Heart right ventricle (tissue), 16 donors: ENCODE measurements at places on chromosomes 3 and 15. TPM values are rescaled to one million over a fixed set of nuclear protein-coding genes. Genes with fewer than 3 reads are reported as not detected.

C3orf22 gene
- not detected for polyA plus RNA-seq

CHST13 gene
- 0.12 TPM for polyA plus RNA-seq

ANKRD63 gene
- not detected for polyA plus RNA-seq

C15orf62 gene
- 0.15 TPM for polyA plus RNA-seq

DNA sequence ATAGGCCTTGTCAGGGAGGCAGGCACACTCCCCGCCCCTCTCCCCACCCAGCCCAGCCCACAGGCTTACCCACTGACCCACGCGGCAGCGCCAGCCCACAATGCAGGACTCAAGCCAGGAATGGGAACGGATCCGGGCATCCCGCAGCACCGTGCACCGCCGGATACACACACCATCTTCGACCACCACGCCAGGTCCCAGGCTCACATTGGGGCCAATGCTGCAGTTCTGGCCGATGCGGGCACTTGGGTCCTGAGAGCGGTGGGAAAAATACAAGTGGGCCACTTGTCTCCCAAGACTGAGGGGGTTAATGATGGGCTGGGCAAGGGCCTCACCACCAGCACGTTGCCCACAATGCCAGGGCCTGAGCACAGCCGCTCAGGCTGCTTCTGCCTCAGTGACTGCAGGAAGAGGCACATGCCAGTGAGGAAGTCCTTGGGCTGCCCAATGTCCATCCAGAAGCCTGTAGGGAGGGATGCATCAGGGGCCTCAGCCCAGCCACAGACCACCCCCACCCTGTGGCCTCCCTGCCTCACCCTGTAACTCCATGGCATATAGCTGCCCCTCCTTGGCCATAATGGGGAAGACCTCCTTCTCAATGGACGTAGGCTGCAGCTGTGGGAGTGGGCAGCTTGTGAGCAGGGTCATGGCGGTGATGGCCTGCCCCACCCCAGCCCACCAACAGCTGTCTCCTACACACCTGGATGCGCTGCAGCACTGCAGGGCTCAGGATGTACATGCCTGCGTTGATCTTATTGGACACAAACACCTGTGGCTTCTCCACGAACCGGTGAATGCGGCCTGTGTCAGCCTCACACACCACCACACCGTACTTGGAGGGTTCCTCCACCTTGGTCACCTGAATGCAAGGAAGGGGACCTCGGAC, 1.6 kb downstream of the GMPPB start:
- peak overlapping the region; percentile 100 for H3K4me3 ChIP-seq
- H3K27ac ChIP-seq: no peak overlapping the region
- peaks cover 18% of the 10 kb centered on the region for H3K4me1 ChIP-seq
- DNase-seq: no peak

GNB4 gene
- polyA plus RNA-seq: 8.3 TPM

- no peaks in the 10 kb centered on the region for H3K36me3 ChIP-seq
- no peaks in the 10 kb centered on the region for H3K27me3 ChIP-seq
- H3K4me1 ChIP-seq: no peaks in the 10 kb centered on the region
- DNase-seq: no peak
Measured at GRCh38 chr3:90128391-90128790, 1021.0 kb downstream of the EPHA3 start.

DNA sequence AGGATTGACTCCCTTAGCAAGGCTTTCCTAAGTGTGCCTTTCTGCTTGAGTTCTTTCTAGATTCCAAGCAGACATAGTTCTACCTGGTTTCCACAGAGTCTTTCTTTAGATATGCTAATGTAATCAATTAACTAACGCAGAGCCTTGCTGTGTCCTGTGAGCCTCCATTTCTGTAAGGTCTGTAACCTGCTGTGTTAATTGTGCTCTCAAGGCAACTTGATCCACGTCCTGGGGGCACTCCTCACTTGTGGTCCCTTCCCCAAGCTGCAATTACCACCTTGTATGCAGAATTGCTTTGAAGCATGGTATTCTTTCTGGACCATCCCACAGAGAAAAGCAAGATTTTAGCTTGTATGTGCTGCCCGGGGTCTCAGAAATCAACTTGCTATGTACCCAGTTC, 29.5 kb upstream of the THSD4 start:
- H3K36me3 ChIP-seq: no peaks in the 10 kb centered on the region
- H3K4me1 ChIP-seq: peaks cover 10% of the 10 kb centered on the region
- H3K27ac ChIP-seq: no peak overlapping the region
- DNase-seq: no peak
- no peak overlapping the region for H3K4me3 ChIP-seq
